Diencephalon (tissue), 1 donor: ENCODE measurements at places on chromosomes 11 and 22. TPM values are rescaled to one million over a fixed set of nuclear protein-coding genes. Genes with fewer than 3 reads are reported as not detected.

The LRP5 gene
- total RNA-seq = 13.6 TPM

The RAG1 gene
- 0.69 TPM for total RNA-seq

The FADS1 gene
- 97.8 TPM for total RNA-seq

The ARSA gene
- 6.9 TPM for total RNA-seq

The CFAP300 gene
- total RNA-seq = 6.7 TPM

The ACRV1 gene
- 0.92 TPM for total RNA-seq

The TMPRSS4 gene
- not detected for total RNA-seq

The TRPM5 gene
- total RNA-seq = under 0.01 TPM

The TESMIN gene
- total RNA-seq = 1.8 TPM

The LRRC55 gene
- total RNA-seq = 26.8 TPM

The TMA7B gene
- not detected for total RNA-seq

The DGKZ gene
- 54.2 TPM for total RNA-seq

The MOV10L1 gene
- 1.8 TPM for total RNA-seq

The C1QTNF6 gene
- 4.4 TPM for total RNA-seq

The MRGPRE gene
- not detected for total RNA-seq

The CBLIF gene
- total RNA-seq = not detected

The OR10A2 gene
- total RNA-seq = not detected

The PITPNB gene
- 45.2 TPM for total RNA-seq

The BRMS1 gene
- total RNA-seq = 10.6 TPM

The IGF2 gene
- total RNA-seq = 15.7 TPM

The NRIP3 gene
- 49.1 TPM for total RNA-seq

The KCNK7 gene
- total RNA-seq = not detected

The CRYBA4 gene
- not detected for total RNA-seq

The CAPN5 gene
- total RNA-seq = 11.3 TPM

The PRSS23 gene
- 9.0 TPM for total RNA-seq

The C11orf91 gene
- not detected for total RNA-seq

The CADM1 gene
- 366 TPM for total RNA-seq

The WNT7B gene
- 6.5 TPM for total RNA-seq

The INS gene
- not detected for total RNA-seq

The LAYN gene
- total RNA-seq = 2.5 TPM

The TSGA10IP gene
- total RNA-seq = 0.69 TPM

The DBX1 gene
- not detected for total RNA-seq

The TTC28 gene
- total RNA-seq = 33.7 TPM

The SUSD2 gene
- total RNA-seq = 0.23 TPM

The SLC22A12 gene
- total RNA-seq = not detected
